Urinary bladder (tissue), 4 donors: ENCODE measurements at places on chromosomes 2 and 18. TPM values are rescaled to one million over a fixed set of nuclear protein-coding genes. Genes with fewer than 3 reads are reported as not detected.

Gene MAB21L4
- total RNA-seq = 0.42 TPM

Gene PTPRN
- total RNA-seq = 1.0 TPM

Gene RIT2
- total RNA-seq = 0.48 TPM

Gene SLC35F6
- total RNA-seq = 12.4 TPM

Gene HAAO
- 10.6 TPM for total RNA-seq

Gene TFCP2L1
- 1.2 TPM for total RNA-seq

Gene IHH
- total RNA-seq = not detected

Gene IRS1
- total RNA-seq = 28.5 TPM

Gene ZEB2
- total RNA-seq = 307 TPM

Gene SNRNP27
- 39.6 TPM for total RNA-seq

Gene ITGA6
- total RNA-seq = 171 TPM

Gene ERBB4
- total RNA-seq = 3.2 TPM

Gene RNF125
- total RNA-seq = 10.9 TPM

Gene ANKRD39
- 5.8 TPM for total RNA-seq
